B cell (primary cell): ENCODE measurements at places on chromosomes 3 and 15. TPM values are rescaled to one million over a fixed set of nuclear protein-coding genes. Genes with fewer than 3 reads are reported as not detected.

DNA sequence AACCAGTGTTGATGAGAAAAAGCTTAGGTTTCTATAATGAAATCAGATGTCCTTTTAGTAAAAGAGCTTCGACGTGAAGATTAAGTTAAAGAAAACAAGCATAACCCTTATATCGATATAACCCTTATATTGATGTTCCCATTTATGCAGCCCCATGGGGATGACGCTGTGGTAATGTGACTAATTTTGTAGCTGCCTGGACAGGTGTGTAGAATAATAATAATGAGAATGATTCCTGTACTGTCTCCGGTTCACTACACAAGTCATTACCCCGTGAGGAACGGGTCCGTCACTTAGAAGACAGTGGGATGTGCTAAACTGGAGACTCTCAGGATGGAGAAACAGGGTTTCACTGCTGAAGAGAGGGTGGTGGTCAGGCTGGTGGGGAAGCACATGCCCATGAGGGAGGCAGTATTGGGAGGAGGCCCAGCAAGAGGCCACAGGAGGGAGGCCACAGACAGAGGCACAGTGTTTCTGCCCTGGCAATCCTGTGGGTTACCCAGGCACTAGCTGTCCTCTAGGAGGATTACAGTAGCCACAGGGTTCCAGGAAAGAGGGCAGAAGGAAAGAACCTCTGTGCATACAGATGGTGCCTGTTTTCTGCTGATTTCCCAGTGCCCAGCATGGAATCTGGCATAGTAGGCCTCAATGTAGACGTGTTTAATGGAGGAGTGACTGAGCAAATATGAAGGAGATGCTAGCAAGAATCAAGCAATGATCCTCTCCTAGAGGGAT is 191.1 kb upstream of the TSC22D2 start:
- no peak for DNase-seq

GRCh38 chr3:176807938-176808337 is 389.3 kb downstream of the TBL1XR1 start:
- DNase-seq = no peak

DNA sequence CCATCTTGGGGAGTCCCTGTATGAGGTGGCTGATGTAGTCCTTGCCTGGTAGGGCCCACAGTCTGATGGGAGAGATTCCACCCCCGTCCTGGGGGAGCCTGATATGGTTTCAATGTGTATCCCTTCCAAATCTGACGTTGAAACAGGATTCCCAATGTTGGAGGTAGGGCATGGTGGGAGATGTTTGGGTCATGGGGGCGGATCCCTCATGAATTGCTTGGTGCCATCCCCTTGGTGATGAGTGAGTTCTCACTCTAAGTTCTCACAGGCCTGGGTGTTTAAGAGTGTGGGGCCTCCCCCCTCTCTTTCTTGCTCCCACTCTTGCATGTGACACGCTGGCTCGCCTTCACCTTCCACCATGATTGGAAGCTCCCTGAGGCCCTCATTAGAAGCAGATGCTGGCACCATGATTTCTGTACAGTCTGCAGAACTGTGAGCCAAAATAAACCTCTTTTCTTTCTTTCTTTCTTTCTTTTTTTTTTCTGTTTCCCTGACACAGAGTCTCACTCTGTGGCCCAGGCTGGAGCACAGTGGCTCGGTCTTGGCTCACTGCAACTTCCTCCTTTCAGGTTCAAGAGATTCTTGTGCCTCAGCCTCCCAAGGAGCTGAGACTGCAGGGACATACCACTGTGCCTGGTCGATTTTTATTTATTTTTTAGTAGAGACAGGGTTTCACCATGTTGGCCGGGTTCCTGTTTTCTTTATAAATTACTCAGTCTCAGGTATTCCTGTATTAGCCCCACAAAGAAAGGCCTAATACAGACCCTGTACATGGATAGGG is 28.6 kb downstream of the ITGA11 start:
- no peak for DNase-seq

DNA sequence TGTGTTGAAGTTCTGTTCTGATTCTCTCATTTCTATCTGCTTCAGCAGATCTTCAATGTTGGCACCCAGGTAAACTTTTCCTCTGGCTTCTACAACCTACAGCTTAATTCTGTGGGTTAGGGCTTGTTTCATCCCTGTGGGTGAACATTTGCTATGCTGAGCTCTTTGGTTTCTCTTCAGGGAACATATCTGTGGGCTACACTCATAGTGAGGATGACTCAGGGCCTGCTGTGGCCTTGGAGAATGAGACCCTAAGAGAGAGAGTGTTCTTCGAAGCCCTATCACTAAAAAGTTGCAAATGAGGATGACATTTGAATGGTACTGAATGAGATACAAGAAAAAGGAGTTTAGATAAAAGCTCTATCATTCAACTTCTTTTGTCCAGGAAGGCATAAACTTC is 346.2 kb upstream of the CBLB start:
- DNase-seq = no peak

DNA sequence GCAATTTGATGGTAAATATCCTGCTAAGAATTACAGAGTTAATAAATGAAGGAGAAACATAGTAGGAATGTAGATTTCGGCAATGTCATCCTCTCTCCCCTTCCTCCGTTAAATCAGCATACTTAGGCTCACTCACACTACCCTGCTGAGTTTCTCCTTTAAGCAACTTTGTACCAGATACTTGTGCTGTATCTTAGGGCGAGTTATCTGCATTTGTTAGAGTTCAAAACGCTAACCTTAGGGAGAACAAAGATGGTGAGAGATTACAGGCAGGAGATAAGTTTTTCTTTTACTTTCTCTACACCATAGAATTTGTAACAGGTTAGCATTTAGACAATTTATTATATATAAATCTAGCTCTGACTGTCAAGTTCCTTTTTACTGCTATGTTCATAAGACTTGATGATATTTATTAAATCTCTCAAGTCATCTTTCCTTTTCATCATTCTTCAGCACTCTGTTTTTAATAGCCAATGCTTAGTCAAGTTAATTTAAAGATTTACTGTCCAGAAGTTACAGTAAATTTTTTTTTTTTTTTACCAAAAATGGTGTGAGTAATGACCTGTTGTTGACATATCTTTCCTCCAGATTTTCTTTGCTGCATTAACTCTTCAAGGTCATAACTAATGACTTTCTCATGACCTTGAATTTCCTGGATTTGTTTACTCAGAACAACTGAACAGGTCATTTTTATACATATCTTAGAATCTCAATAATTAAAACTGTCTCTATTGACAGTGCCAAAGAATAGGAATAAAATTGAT is 22.2 kb downstream of the SUCNR1 start:
- no peak for DNase-seq

GRCh38 chr3:99548674-99549073 is 89.7 kb upstream of the COL8A1 start:
- DNase-seq = no peak

DNA sequence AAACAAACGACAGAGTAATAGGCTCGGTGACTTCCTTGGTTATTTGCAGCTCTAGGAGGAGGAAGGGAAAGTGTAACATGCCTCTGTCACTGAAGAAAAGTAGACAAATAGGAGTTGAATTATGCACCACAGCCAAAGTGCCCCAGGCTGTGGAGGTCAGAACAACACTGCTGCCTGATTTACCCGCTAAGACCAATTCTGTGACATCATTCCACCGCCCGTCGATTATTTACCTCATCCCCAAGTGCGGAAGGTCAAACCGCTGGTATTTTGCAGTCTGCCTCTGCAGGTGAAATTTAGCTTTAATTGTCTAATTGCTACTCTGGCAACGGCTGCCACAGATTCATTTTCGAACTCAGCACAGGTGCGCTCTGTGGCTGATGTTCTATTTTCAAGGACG is 106.3 kb upstream of the PRICKLE2 start:
- DNase-seq = no peak

DNA sequence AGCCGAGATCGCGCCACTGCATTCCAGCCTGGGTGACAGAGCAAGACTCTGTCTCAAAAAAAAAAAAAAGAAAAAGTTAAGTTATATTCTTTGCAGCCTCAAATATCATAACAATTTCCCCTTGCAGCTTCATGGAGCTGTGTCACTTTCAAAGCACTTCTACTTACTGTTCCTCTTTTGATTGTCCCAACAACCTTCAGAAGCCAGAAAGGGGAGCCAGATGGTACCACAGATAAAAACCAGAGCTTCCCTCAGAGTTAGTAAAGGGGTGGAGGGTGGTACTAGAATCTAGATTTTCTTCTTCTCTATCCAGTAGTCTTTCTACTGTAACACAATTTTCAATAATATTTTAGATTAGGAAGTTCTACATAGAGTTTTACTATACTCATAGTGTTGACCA is 188.8 kb downstream of the TAFA4 start:
- DNase-seq = no peak

DNA sequence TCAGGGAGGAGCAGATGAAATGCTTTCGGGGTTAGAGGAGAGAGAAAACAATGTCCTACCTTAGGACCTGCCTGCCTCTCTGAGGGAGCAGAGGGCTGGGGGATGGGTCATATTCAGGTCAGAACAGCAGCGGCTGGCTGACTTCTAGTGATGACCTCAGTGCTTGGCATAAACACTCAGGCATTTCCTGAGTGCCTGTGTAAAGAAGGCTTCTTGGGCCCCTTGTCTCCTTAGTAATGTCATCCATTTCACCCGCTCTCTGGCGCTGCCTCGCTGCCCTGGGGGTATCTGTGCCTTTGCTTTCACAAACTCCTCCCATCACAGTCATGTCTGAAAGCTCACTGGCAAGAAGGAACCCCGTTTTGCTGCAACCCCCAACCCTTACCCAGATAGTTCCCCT is 82.9 kb upstream of the GSK3B start:
- DNase-seq = no peak

DNA sequence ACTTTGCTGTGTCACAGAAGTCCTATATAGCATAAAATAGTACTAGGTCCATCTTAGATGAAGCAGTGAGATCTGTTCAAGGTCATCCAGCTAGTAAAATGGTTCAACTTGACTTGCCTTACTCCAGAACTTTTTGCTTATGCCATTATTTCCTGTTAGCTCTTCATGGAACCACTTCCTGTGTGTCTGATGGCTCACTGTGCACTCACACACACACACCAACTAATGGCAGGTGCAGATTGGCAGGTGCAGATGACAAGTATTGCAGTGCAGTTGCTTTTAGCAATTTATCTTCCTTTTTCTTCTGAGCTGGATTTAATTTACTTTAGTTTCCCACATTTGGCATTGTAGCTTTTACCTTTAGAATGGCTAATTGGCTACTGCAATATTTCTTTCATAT is 29.8 kb downstream of the GOLGA8S start:
- no peak for DNase-seq

- peak; percentile 76 for DNase-seq
These were observed 70.7 kb downstream of the SLC12A8 start for GRCh38 chr3:125141596-125142419.

DNA sequence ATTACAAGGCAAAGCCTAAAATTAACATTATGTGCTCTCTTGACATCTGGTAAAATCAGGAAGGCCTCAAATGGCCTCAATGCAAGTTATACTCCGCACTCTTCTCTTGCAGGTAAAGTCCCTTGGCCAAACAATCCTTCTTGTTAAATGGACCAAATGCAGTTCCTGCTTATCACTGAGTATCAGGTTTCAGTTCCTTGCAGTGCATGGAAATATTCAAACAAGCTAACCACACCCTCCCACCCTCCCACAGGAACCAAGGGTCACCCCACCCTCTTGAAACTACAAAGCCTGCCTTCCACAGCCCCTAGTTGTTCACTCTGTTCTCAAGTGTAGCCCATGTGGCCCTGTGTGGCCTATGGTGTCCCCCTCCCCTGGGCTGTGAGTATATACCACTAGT is 171.9 kb upstream of the CADPS start:
- DNase-seq = no peak

DNA sequence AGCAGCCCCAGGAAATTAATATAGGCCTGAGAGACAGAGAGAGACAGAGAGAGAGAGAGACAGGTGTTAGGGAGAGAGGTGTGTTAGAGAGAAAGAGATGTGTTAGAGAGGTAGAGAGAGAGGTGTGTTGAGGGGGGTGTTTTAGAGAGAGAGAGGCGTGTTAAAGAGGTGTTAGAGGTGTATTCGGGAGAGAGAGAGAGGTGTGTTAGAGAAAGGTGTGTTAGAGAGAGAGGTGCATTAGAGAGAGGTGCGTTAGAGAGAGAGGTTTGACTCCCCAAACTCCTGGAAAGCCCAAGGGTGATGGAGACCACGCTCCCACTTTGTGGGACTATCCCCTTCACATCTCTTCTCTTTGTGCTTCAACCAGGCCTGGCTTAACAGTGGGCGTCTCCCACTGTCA is 95.5 kb downstream of the CACNA2D3 start:
- no peak for DNase-seq

DNA sequence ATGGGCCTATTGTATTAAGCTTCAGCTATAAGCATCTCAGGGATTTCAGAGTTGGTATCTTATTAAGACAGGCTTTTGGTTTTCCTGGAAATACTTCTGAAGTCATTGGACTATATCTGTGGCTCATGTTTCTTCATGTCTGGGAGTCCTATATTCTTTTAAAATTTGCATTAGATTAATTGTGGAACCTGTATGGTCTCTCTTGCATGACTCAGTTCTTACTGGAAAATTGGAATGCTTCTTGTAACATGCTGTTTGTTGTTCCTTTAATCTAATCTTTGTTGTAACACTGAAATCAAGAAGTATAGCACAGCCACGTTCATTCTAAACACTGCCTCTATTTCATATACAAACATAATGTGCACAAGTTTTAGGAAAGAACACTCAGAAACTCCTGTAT is 208.1 kb downstream of the RBMS3 start:
- DNase-seq = no peak

DNA sequence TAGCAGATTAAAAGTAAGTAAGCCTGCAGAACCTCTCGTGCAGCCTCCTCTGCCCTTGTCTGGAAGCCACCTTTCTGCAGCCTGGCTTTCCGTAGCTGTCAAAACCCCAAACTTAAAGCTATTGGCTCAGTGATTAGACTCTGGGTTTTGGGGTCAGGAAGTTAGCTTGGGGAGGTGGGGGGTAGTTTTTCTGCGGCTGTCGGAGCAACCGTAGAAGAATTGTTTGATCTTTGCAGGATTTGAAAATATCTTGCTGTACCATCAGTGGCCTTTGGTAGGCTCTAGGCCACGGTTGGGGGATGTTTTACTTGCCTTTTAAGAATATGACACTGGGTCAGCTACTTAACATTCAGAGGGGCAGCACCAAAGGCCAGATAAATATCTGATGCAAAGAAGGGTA is 88.4 kb upstream of the RASGRP1 start:
- DNase-seq = peak; percentile 27

The GPR87 gene
- not detected in 2 replicates for polyA plus RNA-seq

The RTP3 gene
- polyA plus RNA-seq = not detected in 2 replicates

The HRG gene
- not detected in 2 replicates for polyA plus RNA-seq

The GUCA1C gene
- polyA plus RNA-seq = not detected in 2 replicates

The KBTBD13 gene
- polyA plus RNA-seq = not detected in 2 replicates

The APOD gene
- not detected in 2 replicates for polyA plus RNA-seq

The RASGRP1 gene
- polyA plus RNA-seq = 17.7 and 26.2 TPM in 2 replicates

The NMB gene
- polyA plus RNA-seq = 1.4 and 2.3 TPM in 2 replicates

The CHRD gene
- polyA plus RNA-seq = 0.10 TPM in 1 of 2 replicates, not detected in the other

The MED12L gene
- 0.06 and 0.07 TPM in 2 replicates for polyA plus RNA-seq

The FAM81A gene
- 2.0 and 7.2 TPM in 2 replicates for polyA plus RNA-seq

The HTR3E gene
- not detected in 2 replicates for polyA plus RNA-seq

The C2CD4B gene
- polyA plus RNA-seq = not detected in 2 replicates

The CLDN16 gene
- polyA plus RNA-seq = not detected in 2 replicates

The P4HTM gene
- 58.3 and 70.6 TPM in 2 replicates for polyA plus RNA-seq

The FOXL2 gene
- polyA plus RNA-seq = not detected in 2 replicates
